ENCODE measurements at places on chromosomes 6 and 20.

DNA sequence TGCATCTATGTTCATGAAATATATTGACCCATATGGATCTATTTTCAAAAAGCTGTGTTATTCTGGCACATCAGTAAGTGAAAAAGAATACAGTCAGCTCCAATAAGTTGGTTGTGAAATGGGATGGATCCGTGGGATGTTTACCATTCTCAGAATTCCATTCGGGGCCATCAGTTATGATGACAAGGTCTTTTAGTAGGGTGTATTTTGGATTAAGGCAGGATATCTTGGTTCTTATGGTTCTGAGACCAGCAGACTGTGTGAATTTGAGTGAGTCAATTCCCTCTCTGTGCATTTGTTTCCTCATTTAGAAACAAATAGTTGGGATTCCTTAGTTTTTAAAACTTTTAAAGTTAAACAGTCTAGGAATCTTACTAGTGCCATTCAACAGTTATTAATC, 287.4 kb downstream of the CD109 start:
- DNase-seq: no peak

GRCh38 chr20:44644230-44644617, 7.3 kb downstream of the ADA start:
- DNase-seq: no peak

DNA sequence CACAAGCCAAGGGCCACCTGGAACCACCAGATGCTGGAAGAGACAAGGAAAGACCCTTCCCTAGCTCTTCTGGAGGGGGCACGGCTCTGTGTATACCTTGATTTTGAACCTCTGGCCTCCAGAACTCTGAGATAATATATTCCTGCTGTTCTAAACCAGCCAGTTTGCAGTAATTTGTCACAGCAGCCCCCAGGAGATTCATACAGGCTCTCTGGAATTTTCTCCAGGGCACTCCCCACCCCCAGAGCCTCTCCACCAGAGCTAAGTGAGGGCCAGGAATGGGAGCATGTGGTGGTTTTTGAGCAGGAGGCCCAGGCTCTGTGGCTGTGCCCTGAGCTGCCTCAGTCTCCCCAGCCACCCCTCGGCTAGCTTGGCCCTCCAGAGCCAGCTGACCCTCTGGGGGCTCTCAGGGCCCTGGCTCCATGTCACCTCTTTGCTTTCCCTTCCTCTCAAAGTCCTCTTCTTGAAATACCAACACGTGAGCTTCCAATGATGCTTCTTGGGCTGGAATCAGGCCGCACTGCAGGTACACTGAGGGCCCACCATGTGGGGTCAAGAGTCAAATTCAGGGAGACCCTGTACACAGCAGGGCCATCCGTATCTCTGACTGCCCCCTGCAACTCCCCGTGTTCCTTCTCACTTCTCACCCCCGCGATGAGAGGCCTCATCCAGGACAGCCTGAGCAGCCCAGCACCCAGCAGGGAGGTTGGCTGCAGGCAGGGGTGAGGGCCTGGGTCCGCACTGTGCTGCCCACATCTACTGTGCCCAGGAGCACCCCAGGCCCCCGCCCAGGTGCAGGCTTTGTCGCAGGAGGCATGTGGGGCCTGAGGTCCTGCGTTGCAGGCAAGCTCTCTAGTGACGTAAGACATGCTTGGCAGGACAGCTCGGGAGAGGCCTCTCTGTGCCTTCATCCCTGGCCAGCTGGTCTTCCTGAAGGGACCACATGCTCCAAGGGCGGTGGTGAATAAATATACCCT, 155.5 kb downstream of the ANKRD60 start:
- DNase-seq: no peak

- DNase-seq: peak; percentile 70
These were observed 66.9 kb downstream of the PYGB start for GRCh38 chr20:25314497-25315417.

DNA sequence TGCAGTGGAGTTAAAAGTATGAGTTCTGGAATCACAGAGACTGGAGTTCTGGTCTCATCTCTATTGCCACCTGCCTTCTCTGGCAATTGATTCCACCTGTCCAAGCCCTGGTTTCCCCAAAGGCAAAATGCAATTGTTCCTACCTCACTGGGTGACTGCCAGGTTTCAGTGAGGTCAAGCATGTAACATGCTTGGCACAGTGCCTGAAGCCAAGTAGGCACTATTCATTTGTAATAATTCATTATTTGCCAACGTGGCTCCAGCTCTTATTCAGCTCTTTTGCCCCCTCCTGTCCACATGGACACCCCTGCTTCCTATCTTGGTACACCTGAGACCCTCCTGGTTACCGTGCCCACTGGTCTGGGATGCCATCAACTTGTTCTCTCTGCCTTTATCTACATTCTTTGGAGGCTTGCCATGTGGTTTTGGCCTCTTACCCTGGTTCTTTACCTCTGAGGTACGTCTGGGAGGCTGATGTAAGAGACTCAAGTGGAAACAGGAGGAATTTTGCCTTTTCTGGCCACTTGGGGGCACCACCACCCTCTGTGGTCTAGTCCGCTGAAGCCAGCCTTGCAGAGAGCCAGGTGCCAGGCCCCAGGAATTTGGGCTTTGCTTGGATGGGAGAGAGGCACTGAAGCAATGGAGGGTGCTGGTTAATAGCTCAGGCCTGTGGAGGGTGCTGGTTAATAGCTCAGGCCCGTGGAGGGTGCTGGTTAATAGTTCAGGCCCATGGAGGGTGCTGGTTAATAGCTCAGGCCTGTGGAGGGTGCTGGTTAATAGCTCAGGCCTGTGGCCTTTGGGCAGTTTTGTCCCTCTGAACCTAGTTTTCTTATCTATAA, 1.7 kb downstream of the KCNK15 start:
- peak; percentile 92 for DNase-seq

DNA sequence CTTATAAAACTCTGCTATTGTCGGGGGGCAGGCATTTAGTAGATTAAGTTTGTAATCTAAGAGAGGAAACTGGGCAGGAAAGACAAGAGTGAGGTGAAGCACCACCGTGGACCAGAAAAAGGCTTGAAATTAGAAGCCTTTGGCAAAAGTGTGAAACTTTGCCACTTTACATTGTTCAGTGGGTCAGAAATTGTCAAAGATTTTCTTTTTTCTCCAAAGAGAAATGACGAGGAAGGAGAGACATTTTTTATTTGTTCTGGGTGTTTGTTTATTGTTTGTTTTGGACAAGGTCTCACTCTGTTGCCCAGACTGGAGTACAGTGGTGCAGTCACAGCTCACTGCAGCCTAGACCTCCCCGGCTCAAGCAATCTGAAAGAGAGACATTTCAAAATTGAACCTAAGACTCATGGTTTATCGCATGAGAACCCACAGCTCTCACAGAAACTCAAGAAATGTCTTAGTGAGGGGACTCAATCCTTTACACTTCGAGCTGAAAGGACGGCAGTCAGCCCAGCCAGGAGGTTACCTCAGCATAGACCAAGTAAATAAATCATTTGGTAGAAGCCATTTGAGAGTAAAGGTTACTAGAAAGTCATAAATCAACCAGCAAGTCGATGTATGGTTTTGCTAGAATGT, 262.8 kb upstream of the TAB2 start:
- DNase-seq: no peak

DNA sequence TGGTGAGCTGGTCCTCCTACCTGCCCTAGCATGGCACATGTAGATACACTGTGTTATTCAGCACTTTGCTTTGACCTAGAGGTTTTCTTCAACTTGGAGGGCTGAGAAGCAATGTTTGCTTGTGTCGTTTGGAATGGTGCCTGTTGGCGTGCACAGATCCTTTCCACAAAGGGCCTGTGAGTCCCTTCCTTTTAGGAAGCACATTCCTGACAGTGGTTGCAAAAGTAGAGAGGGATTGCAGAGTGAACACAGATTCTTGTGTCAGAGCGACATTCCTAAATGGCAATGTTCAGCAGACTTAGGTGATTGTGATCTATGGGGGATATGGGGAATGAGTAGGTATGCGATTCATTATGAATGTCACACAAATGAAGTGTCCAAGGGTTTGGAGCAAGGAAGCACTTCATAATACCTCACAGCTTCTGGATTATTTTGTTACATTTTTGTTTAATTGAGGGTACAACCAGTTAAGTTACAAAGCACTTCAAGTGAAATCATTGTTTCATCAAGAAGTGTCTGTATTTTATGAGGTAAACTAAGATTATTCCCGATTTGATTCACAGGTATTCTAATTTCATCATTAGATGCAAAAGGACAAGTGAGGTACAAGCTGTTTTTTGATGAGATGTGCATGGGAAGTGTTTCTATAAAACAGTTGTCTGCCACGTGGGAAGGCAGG, 713 bp upstream of the RNF144B start:
- no peak for DNase-seq

DNA sequence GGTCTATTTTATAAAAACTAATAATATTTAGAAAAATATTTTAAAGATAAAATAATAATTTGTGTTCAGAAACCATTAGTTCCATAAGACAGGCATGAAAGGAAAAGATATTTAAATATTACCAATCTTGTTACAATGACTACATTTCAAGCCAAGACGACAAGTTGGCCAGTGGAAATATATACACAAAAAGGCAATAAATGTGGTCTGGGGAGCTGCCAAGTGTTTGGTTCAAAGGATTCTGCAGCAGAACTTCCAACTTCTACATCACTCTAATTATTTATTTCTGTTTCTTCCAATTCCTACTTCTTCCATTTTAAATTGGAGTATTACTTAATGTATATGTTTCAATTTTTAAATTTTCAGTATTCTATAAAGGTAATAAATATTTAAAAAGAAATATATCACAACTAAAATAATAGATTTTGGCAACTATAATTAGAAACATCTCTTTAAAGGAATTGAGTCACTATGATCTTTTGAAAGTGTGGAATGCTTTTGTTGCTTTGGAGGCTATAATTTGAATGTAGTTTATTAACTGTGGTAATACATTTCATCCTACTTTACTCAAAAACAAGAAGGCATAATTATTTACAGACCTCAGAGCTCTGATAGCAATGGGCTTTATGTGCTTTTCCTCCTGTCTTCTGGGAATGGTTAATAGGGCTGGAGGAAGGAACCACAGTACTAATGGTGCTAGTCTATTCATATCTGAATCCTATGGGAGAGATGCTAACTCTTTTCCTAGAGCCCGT, 129.7 kb upstream of the FAM184A start:
- DNase-seq: no peak

DNA sequence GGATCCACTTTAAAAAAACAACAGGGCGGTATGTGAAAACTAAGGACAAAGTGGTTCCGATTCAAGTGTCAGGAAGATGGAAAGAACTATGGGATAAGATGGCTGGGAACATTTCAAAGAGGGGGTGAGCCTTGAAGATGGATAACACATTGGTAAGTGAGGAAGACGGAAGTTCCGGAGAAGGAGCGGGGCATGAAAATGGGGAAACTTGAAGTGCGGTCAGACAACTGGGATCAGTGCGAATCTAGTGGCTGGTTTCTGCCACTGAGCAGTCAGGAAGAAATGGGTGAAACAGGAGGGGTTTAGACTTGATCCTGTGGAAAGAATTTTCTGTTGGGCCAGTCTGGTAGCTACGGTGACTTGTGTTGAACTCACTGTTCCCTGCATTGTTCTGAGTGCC, 1.2 kb downstream of the NAA20 start:
- no peak for DNase-seq

DNA sequence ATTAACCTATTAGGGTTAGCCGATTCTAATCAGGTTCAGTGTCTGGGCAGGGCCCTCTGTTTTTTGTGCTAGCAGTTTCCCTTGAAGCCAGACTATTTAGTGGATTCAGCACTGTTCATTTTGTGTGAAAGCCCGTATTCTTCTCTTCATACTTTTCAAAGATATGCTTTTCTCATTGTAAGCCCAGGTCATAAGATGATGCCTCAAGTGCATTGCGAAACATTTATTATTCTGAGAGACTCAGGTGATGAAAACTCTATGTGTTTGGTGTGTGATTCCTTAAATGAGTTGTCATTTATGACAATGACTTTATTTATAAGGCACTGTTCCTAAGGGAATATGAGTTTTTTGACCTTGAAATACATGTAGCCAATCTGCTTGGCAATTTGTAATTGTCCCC, 851.0 kb upstream of the FLRT3 start:
- DNase-seq: no peak

GRCh38 chr20:59004763-59005522, 2.1 kb downstream of the CTSZ start:
- peak; percentile 37 for DNase-seq
